ENCODE measurements at places on chromosomes 13 and 19.

DNA sequence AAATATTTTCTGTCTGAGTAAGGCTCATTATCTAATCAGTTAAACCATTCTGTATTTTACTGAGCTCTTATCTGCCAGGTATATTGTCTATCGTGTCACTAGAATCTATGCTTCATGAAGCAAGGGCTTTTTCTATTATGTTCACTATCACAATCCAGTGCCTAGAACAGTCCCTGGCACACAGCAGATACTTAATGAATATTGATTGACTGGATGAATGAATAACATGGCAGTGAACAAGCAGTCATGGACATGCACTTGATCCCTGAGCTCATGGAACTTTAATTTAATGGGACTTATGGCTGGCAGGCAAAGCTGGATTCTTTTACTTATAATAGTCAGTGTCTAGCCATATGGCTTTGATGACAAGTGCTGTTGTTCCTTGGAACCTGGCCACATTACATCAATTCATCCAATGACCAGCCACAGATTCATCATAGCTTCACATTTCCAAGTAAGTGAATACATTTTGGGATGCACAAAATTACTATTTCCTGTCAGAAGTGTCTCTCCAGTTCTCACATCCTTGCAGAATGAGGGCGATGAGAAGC, 214.8 kb downstream of the COG6 start:
- DNase-seq = no peak

DNA sequence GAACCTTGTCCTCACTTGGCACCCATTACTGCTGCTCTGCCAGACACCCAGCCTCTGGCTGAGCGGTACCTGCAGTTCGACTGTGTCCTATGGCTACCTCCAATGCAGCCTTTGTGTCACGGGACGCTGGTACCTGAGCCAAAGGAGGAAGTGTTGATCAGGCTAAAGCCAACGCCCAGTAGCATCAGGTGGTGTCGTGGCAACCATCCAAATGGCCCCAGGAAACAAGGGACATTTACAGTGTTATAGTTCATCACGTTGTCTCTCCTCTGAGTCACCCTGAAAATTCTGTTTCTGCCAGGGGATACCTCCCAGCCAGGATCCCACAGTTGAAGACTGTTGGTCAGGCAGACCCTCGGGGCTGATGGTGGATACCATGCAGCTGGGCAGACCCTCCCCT, 10.1 kb downstream of the RHPN2 start:
- no peak for DNase-seq

GRCh38 chr19:31064491-31064890, 284.7 kb downstream of the TSHZ3 start:
- no peak for DNase-seq

- no peak for DNase-seq
Observed at GRCh38 chr19:16559780-16560276, 12.4 kb downstream of the SLC35E1 start.
